Kasumi-1 (cell line): ENCODE measurements at places on chromosomes 1 and 21.

- DNase-seq: no peak
Observed at GRCh38 chr21:42669041-42669440, 15.6 kb downstream of the PDE9A start.

DNA sequence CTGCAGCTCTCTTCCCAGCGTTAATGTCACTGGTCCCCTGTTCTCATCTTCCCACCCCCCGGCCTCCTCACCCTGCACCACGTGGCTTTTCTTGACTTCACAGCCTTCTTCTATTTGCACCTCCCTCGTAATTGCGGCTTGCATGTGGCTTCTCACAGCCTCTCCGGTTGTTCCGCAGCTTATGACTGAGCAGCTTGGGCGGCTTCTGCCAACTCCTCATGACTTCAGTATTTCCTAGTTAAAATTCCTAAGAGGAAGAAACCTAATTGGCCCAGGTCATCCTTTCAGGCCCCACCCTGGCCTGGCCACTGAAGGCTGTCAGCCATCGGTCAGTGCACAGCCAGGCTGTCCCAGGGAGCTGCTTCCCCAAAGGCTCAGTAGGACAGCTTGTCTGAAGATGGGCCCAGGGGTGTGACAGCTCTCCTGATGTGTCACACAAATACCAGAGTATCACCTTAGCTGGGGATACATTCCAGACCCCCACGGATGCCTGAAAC, 8.6 kb upstream of the RERE start:
- no peak for DNase-seq

GRCh38 chr1:176110203-176110602, 96.9 kb downstream of the COP1 start:
- DNase-seq: no peak

GRCh38 chr1:185593271-185593670, 140.9 kb upstream of the HMCN1 start:
- no peak for DNase-seq

- peak; percentile 5 for DNase-seq
Observed at GRCh38 chr1:79575424-79575823, 568.9 kb upstream of the ADGRL4 start.

DNA sequence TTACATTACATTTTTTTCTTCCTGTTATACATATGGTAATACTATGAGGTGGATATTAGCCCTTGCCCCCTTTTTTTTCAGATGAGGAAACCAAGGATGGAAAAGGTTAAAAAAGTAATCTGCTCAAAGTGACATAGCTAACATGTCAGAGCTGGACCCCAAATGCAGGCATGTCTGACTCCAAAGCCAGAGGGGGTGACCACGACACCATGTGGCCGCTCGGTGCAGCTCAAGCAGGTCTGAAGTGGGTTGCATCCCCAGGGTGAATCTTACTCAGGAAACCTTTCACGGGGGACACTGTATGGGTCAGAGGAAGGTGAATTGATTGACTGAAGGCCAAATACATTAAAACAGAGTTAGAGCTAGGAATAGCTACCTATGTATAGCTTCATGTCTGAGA, 34.8 kb downstream of the CD34 start:
- DNase-seq: peak; percentile 26

- no peak for DNase-seq
Observed at GRCh38 chr1:52191395-52191965, 49.6 kb downstream of the ZFYVE9 start.

GRCh38 chr1:179066471-179066870, 15.4 kb upstream of the TOR3A start:
- DNase-seq: no peak

- no peak for DNase-seq
Observed at GRCh38 chr1:86915737-86916235, 1.4 kb downstream of the HS2ST1 start.

DNA sequence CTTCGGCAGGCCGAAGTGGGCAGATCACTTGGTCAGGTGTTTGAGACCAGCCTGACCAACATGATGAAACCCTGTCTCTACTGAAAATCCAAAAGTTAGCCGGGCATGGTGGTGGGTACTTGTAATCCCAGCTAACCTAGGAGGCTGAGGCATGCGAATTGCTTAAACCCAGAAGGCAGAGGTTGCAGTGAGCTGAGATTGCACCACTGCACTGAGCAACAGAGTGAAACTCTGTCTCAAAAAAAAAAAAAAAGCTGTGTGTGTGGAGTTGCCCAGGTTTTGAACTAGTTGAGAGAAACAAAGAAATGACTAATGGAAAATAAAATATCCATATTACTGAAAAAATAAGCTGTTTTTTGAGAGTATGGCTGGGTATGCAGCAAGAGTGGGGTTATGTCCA, 100.2 kb downstream of the GTF2B start:
- DNase-seq: no peak

DNA sequence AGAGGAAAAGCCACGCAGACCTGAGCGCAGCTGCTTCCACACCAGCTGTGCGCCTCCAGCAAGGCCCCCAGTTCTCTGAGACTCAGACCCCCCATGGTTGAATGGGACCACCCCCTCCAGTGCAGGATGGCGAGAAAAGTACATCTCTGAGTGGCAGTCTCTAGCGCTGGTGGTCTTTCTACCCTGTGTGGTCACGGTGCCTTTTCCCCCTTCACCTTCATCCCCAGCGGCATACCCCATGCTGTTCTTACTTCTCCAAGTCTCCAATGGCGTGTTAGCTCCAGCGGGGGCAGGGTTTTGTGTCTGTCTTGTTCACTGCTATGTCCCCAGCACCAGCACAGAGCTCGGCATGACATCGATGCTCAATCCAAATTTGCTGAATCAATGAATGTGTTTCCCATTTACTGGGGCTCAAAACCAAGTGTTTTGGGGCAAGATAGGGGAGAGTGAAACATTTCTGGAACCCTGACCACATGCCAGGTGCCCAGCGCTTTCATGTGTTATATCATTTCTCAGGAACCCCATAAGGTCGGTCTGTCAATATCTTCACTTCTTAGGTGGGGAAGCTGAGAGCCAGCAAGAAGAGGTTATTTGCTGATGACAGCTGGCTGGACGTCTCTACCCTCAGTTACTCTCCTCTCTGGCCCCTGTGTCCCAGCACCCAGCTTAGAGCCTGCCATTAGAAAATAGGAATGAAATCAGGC, 959 bp upstream of the SDC3 start:
- peak; percentile 2 for DNase-seq

GRCh38 chr21:37449302-37449937, 82.8 kb downstream of the DYRK1A start:
- no peak for DNase-seq

DNA sequence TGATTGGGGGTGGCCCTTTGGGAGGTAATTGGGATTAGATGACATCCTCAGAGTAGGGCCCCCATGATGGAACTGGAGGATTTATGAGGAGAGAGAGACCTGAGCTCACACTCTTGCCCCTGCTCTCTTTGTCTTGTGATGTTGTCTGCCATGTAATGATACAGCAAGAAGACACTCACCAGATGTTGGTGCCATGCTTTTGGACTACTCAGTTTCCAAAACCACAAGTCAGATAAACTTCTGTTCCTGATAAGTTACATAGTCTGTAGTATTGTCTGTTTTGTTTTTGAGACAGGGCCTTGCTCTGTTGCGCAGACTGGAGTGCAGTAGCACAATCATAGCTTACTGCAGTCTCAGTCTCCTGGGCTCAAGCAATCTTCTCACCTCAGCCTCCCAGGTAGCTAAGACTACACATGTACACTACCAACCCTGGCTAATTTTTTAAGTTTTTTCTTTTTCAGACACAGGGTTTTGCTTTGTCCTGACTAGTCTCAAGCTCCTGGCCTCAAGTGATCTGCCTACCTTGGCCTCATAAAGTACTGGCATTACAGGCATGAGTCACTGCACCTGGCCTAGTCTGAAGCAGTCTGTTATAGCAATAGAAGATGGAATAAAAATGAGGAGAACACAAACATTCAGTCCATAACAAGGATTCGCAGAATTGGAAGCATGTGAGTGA, 115.0 kb upstream of the GALNT2 start:
- DNase-seq: no peak

- no peak for DNase-seq
Observed at GRCh38 chr1:239288820-239289554, 97.4 kb upstream of the CHRM3 start.

GRCh38 chr1:239527051-239527693, 140.8 kb downstream of the CHRM3 start:
- no peak for DNase-seq

- no peak for DNase-seq
Observed at GRCh38 chr1:36070349-36070748, 13.5 kb upstream of the TEKT2 start.

DNA sequence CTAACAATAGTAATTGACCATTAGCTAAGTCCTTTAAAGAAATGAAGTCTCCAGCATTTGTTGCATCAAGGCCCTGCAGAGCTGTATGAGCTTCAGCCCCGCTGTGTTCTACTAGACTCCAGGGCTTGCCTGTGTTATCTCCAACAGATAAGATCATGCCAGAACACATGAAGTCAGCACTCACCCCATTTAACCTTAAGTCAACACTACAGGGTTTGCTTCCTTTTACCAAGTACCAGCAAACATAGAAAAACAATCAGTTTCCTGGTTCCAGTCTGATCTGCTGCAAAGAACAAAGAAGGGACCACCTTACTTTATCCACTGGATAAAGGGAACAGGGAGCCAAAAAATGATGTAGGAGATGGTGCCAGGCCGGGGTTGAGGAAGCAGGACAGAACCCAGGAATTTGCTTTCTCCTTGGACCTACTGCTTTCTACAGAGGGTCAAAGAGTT, 41.3 kb upstream of the ENAH start:
- DNase-seq: no peak

- DNase-seq: no peak
Observed at GRCh38 chr21:37017951-37018679, 11.6 kb downstream of the RIPPLY3 start.

GRCh38 chr1:77540501-77541161, 141.8 kb downstream of the ZZZ3 start:
- no peak for DNase-seq

DNA sequence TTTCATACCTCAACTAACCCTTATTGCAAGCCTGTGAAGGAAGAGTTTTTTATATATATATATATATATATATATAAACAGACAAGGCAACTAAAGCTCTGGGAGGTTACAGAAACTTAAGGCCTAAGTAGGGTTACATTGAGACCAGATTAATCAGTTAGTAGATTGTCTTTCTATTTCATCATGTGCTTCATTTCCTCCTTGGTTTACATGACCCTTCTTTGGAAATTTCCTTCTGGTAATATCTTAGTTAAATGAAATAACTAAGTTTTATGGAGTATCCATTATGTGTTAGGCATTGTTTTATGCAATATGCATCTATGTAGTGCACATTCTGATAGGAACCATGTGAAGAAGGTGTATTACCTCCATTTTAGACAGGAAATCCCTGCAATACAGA, 112.7 kb downstream of the FGGY start:
- DNase-seq: no peak

DNA sequence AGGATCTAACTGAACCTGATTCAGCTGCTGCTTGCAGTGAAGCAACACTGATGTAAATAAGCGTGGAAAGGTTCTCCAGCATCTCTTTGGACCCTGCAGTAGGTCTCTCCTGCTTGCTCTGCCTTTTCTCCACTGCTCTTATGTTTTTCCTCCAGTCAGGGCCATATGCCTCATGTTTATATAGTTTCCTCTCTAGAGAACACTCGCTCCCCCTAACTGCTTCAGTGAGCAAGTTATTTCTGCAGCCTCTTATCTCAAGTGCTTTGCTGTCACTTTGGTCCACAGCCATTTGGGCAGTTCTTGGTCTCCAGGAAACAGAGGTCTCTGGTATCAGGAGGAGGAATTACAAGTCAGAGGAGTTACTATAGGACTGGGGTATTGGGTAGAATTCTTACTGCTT, 5.3 kb downstream of the PRUNE1 start:
- DNase-seq: no peak

DNA sequence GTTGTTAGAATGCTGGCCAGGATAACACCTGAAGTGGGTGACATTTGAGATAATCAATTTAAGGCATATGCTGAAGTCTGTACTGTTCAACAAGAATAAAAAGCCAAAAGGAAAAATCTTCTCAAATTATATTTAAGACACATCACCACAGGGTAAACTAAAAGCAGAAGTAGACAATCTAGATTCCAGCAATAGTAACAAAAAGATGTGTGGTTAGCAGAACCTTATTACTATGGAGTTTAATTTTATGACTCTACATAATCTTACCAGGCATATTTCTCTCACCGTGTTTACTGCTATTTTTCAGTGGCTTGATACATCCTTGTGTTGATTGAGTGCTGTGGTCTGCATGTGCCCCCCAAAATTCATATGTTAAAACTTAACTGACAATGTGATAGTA, 300.4 kb upstream of the ZP4 start:
- peak; percentile 28 for DNase-seq

DNA sequence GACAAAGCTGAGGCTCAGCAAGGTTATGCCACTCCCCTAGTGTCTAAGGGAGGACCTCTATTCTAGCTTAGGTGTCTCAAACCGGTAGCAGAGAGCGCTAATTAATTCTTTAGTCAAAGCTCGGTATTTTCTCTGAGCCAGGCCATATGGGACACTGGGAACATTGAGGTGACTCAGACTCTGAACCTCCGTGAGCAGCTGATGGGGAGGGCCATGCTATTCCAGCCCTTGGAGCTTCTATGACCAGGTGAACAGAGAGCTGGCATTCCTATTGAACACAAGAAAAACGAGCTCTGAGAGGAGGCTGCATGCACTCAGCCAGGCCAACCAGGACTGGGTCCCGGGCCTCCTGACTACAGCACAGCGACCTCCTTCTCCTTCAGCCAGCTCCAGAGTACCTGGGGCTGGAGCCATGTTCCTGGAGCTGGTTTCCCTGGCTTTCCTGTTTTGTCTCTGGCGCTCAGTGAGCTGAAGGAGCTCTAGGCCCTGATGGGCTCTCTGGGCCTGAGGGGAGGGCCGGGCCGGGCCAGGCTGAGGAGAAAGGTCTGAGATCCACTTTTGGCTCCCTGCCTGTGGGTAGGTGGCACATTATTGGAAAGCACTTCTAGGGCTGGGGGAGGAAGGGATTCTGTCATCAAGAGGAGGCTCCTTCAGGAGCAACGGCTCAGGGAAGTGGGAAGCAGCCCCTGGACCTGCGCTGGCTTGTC, 37.0 kb downstream of the SLC9A1 start:
- no peak for DNase-seq
